ENCODE measurements at places on chromosomes 2 and 18.
A peak's percentile ranks its signal among the peaks of the same experiment; 100 is the strongest.

GRCh38 chr2:78908973-78909372, 116.5 kb upstream of the REG3G start:
- no peak for DNase-seq

- no peak for DNase-seq
Measured at GRCh38 chr2:162556996-162557395, 213.1 kb downstream of the GCA start.

DNA sequence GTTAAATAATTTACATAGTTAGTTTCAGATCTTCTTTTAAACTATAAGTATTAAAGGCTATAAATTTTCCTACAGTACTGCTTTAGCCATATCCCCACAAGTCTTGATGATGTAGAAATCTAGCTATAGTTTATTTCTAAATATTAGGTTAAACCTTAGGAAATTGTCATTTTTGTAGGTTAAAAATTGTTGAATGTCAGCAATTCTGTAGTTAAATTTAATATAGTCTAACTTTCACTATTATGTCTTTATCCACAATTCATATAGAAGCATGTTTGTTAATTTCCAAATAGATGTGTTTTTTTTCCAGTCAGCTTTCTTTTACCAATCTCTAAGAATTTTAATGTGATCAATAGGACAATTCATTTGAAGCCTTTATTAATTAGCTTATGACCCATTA, 199.7 kb downstream of the ETAA1 start:
- DNase-seq, result no peak

- no peak for DNase-seq
Measured at GRCh38 chr2:69469784-69470183, 32.5 kb upstream of the NFU1 start.

- DNase-seq, result no peak
Measured at GRCh38 chr2:28228434-28228995, 164.1 kb upstream of the FOSL2 start.

DNA sequence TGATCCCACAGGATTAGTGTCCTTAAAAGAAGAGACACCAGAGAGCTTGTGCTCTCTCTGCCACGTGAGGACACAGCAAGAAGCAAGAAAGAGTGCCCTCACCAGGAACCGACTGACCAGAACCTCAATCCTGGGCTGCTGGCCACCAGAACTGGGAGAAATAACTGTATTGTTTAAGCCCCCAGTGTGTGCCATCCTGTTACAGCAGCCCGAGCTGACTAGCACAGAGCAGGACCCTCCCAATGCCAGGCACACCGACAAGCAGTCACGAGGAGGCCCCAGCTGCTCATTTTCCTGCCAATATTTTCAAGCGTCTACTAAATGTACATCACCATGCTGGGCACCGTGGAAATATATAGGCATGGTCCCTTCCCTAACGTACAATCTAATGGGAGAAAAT, 17.1 kb downstream of the FAM178B start:
- DNase-seq, result no peak

DNA sequence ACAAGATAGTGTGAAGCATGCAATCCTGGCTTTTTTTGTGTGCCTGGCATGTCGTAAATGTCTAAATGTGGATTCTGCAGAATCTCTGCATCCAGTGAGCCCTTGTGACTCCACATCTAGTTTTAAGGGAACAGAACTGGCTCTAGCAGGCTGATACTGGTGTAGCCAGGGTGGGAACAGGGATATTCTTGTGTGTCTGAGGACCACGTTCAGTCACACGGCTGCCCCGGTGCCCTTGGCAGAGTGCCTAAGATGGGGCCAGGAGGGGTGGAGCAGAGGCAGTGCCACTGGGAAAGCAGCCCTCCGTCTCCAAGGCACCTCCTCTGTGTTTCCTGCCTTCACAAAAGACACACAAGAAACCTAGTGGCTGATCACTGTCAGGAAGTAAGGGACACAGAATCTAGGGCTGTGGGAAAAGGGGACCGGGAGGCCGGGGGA, 91.5 kb upstream of the PARD3B start:
- peak; percentile 62 for DNase-seq

DNA sequence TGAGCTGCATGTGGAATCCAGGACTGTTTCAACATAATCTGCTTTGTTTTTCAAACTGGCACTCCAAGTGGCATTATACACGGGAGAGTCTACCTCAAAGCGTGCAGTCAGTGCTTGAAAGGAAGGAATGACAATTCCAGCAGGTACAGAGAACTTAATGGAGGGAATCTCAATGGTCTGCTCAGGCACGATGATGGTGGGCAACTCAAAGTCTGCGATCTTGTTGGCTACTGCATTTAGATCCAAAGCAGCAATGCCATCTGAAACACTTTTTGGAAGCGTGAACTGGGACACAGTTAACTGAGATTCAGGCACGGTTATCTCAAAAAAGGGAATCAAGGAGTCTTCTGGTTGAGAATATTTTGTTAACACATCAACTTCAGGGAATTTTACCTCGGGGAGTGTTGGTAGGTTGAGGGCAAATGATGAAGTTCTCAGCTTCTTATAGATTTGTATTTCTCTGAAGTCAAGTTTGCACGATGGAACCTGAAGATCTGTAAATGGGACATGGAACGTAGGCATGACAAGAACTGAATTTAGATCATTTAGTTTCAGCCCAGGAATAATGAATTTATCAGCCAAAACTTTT, 38.7 kb downstream of the APOB start:
- DNase-seq, result no peak

DNA sequence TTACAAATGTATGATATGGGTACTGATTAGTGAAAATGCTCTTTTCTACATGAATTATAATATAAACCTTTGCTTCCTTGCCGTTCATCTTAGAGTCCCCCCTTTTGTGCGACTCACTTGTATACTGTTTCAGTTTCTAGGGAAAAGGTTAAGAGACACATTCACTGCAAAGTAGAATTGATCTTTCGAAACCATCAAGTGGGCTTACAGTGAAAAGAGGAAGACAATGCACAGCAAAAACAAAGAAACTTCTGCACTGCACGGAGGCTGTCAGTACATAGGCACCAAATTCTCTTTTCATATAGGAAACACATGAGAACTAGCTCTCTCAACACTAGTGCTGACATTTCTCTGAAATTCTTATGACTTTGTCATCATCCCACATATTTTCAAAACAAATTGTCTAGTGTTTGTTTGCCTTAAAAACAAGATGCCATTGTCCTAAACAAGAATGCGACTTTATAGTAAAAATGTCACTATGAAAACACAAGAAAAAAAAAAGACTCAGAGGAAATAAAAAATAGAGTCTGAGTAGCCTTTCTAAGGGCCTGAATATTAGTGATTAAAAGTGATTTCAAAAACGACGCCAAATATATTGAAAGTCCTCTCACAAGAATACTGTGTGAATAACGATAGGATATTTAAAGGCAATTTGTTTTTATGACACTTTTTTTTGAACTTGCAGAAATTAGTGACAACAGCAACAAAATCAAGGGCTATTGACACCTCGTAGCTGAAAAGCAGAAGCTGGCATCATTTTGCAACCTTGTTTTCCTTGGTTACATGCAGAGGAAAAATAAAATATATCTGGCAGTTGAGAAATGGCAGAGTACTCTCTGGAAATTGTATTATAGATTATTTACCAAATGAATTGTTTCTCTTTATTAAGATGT, 827.0 kb downstream of the BCL11A start:
- DNase-seq, result no peak

- DNase-seq, result no peak
Measured at GRCh38 chr18:28432339-28432738, 255.4 kb upstream of the CDH2 start.

DNA sequence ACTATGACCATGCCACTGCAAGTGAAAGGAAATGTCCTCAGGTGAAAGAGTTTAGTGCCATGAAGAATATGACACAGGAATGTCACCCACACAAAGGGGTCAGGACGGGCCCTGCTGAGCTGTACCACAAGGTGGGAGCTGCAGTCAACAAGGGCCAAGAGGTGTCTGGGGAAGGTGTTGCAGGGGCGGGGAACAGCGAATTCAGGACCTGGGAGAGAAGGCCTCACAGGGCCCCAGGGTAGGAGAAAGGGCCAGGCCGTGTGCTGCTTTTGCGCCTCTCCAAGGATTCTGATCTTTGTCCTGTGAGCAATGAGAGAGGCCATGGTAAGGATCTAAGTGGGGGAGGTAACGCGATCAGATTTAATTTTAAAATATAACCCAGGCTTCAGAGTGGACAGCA, 23.6 kb downstream of the CYB5A start:
- no peak for DNase-seq

DNA sequence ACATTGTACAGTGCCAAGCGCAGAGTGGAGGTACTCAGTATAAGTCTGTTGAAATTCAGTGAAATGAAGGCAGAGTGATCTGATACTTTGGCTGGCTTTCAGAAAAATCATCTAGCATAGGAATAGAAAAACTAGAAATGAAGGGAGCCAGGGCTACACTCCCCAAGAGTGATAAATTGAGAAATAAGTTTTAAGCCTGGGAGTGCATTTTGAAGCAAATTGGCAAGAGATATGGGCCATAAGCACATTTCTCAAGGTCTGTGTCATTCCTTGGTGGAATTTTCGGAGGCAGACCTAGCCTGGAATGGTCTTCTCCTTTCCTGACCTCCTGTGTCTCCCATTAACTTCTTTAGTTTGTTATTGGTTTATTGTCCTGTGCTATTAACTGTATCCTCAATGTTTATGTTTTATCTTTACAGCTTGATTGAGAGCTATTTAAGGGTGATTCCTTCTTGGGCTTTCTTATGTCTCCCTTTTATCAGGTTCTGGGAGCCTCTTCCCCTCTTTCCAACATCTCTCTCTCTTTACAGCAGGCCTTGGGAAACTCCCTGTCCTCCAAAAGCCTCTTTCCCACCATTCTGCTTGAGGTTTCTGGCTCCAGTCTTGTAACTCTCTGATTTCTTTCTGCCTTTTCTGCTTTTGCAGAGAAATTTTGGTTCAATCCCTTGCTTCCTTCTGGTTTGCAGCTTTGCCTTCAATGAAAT, 649.5 kb downstream of the SLC4A3 start:
- no peak for DNase-seq

DNA sequence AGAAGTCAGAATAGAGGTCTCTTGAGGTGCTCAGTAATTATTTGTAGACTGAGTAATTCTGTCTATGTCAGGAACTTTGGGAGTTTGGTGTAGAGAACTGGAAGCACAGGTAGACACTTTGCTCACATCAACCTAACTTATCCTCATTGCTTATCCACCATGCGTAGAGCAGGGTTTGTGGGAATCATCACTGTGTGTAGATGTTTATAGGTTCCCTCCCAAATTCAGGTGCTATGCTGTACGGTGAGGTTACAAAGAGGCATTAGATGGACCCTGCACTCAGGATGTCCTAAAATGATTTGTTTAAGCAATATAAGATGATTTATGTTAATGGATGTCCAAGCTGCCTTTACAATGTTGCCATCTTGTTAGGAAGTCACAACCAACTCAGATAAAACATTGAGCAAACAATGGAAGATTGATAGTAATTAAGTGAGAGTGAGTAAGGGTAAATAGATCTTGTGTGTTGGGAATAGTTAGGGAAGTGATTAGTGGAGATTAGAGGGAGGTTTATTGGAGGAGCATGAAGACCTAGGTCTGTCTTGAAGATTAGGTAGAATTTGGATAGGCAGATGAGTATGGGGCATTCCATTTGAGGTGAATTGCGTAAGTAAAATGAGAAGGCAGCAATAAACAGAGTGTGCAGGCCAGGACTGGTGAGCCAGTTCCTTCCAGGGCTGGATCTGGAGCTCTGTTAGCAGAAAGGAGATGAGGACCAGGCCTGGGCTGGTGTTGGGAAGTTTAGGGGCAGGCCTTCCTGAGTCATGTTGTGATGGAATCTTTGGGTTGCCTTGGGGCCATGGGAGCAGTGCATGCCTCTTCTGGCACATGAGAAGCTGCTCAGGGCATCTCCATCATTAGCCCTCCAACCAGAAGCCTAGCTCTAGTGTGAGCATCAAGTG, 12.1 kb downstream of the EPAS1 start:
- DNase-seq, result no peak

DNA sequence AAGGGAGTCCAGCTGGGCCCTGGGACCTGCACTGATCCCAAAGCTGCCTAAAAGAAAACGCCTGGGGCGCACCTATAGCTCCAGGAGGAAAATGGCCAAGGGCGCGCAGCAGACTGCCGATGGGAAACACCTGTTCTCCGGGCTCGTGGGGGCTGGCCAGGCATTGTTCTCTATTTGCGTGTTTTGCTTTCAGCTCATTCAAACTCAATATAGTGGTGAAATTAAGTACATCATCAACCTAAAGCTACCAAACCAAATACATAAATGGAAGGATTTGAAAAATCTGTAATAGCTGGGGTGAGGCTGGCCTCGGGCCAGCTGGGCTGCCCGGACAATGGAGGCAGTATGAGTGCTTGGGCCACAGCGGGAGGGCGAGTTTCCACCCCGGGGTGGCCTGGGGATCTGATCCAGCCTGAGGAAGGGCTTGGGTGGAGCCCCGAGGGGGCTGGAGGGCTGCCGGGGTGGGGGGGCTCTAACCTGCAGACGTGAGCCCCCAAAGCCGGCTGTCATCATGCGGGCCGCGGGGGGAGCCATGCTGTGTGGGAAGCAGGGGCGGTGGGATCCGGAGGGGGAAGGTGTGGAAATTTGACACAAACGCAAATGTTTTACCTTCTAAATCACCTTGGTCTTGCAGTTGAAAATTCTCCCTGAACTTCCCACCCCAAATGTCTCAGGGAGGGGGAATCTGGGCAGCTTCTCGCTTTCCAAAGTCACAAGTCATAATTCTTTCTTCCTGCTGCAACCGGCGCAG, 77.6 kb downstream of the ASB1 start:
- no peak for DNase-seq

GRCh38 chr18:50836521-50836957, 16.7 kb upstream of the MRO start:
- DNase-seq, result peak; percentile 68

DNA sequence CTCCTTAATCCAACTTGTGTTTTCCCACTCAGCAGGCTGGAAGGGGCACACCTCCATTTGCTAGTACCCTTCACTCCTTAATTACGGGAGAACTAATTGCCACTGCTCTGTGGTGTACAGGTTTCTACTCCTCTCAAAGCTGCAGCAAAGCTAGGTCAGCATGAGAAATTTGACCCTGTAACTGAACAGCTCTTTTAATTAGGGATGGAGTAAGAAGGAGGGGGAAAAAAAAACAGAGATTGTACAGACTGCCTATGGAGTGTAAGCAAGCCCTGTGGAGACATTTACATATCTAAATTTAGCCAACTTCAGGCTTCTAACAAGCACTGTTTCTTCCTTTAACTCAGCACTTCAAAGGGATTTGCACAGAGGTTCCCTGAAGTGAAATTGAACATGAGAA, 629.7 kb upstream of the SETBP1 start:
- DNase-seq, result no peak

- no peak for DNase-seq
Measured at GRCh38 chr2:75053484-75054112, 95.2 kb downstream of the POLE4 start.

DNA sequence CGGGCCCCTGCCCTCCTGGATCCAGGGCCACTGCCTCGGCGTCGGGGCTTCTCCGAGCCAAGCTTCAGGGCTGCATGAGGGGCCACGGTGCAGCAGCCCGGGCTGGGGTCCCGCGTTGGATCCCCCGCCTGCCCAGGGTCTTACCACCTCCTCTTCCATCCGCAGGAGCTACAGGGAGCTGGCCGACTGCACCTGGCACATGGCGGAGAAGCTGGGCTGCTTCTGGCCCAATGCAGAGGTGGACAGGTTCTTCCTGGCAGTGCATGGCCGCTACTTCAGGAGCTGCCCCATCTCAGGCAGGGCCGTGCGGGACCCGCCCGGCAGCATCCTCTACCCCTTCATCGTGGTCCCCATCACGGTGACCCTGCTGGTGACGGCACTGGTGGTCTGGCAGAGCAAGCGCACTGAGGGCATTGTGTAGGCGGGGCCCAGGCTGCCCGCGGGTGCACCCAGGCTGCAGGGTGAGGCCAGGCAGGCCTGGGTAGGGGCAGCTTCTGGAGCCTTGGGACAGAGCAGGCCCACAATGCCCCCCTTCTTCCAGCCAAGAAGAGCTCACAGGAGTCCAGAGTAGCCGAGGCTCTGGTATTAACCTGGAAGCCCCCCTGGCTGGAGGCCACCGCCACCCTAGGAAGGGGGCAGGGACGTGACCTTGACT, 52.1 kb downstream of the RAMP1 start:
- DNase-seq, result no peak

All from glomerular endothelial cell (primary cell).